ENCODE measurements at places on chromosomes 7 and 10. TPM values are rescaled to one million over a fixed set of nuclear protein-coding genes. Genes with fewer than 3 reads are reported as not detected.

DNA sequence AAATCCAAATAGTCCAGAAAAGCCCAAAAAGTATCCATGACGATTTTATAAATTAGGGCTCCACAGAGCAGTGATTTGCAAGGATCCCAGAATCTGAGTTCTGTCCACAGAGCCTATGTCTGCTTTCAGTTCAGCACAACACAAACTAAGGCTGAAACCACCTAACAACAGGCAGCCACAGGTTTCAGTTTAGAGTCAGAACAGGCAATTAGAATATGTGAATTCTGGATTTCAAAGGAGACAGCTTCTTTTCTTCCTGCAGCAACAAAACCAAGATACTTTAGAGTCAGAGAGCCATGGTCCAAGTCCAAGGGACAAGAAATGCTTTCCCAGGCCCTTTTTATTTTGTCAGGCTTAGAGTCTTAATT, 23.6 kb downstream of the IFIT3 start:
- no peak for DNase-seq

CRTAC1 gene
- 6.4 TPM for total RNA-seq

PIP4K2A gene
- 23.2 TPM for total RNA-seq

TRIP6 gene
- 54.3 TPM for total RNA-seq

NSMCE4A gene
- 130 TPM for total RNA-seq

SUN3 gene
- not detected for total RNA-seq
